ENCODE measurements at places on chromosomes 1 and 21. TPM values are rescaled to one million over a fixed set of nuclear protein-coding genes. Genes with fewer than 3 reads are reported as not detected.

WDTC1 gene
- 59.0 TPM for total RNA-seq

FLG2 gene
- total RNA-seq, result not detected

MX1 gene
- 67.6 TPM for total RNA-seq

OR2L8 gene
- 0.66 TPM for total RNA-seq

OR2L5 gene
- not detected for total RNA-seq

- no peak for DNase-seq
- H3K4me3 ChIP-seq, result no peak overlapping the region
- no peaks in the 10 kb centered on the region for H3K4me1 ChIP-seq
- no peak overlapping the region for H3K27ac ChIP-seq
Observed at GRCh38 chr1:195345149-195345548, 1263.1 kb downstream of the KCNT2 start.

- H3K4me1 ChIP-seq, result no peaks in the 10 kb centered on the region
- no peaks in the 10 kb centered on the region for H3K36me3 ChIP-seq
- no peak overlapping the region for H3K27ac ChIP-seq
Observed at GRCh38 chr1:15985611-15986297, 9.9 kb upstream of the ZBTB17 start.

DNA sequence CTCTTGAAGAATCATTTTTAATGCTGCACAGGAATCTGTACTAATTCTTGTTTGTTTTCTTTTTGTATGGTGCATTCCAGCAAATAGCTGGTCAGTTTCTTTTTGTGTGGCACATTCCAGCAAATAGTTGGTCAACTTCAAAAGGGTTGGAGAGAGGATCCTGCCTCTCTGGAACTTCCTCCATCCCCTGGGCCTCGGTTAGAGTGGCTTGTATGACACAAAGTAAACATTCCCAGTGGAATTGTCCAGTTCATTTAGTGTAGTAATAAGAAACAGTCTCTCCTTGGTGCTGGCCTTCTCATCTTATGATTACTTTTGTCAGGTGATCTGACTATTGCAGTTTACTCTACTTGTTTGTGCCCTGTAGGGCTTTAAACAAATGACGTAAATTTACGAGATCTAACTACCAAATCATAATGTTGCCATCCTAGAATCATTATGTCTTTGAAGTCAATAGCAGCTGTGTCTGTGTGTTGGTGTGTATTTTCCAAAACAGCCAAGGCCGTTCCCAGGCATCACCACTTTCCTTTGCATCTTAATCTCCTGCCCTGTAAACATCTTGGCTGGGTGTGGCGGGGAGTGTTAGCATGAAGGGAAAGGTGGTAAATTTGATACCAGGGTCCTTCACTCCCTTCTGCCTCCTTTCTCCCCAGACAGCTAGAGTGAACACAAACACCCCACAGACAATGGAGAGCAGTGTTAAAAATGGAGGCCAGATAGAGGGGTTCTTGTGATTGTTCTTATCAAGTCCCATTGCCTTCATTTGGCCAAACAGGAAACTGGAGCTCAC, 77.9 kb downstream of the CDC7 start:
- H3K36me3 ChIP-seq, result no peaks in the 10 kb centered on the region
- no peak for DNase-seq
- no peaks in the 10 kb centered on the region for H3K4me1 ChIP-seq
- H3K27me3 ChIP-seq, result no peaks in the 10 kb centered on the region

DNA sequence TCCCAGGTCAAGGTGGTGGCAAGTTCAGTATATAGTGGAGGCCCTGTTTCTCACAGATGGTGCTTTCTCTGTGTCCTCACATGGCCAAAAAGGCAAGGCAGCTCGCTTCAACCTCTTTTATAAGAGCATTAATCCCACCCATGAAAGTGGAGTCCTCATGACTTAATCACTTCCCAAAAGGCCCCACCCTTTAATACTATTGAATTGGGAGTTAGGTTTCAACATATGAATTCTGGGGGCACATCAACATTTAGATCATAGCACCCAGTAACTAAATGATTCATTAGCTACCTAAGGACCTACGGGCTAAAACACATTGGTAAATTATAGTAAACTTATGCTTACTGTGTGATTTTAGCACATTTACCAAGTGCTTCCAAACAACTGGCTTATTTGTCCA, 317.9 kb downstream of the LTN1 start:
- H3K4me1 ChIP-seq, result no peaks in the 10 kb centered on the region
- H3K27ac ChIP-seq, result no peak overlapping the region
- no peaks in the 10 kb centered on the region for H3K27me3 ChIP-seq
- DNase-seq, result no peak
- no peaks in the 10 kb centered on the region for H3K36me3 ChIP-seq

GRCh38 chr1:70093250-70093975, 112.0 kb downstream of the LRRC40 start:
- H3K27ac ChIP-seq, result no peak overlapping the region
- H3K36me3 ChIP-seq, result no peaks in the 10 kb centered on the region
- no peaks in the 10 kb centered on the region for H3K27me3 ChIP-seq
- H3K4me3 ChIP-seq, result no peak overlapping the region
- no peak for DNase-seq

GRCh38 chr1:232038706-232039677, 412.4 kb downstream of the DISC1 start:
- no peaks in the 10 kb centered on the region for H3K27me3 ChIP-seq
- no peaks in the 10 kb centered on the region for H3K4me1 ChIP-seq
- H3K27ac ChIP-seq, result no peak overlapping the region
- no peak for DNase-seq
- H3K36me3 ChIP-seq, result no peaks in the 10 kb centered on the region
- no peak overlapping the region for H3K4me3 ChIP-seq

- H3K27ac ChIP-seq, result no peak overlapping the region
- no peaks in the 10 kb centered on the region for H3K36me3 ChIP-seq
- no peaks in the 10 kb centered on the region for H3K4me1 ChIP-seq
- no peak overlapping the region for H3K4me3 ChIP-seq
Observed at GRCh38 chr1:10852486-10852885, 56.0 kb upstream of the CASZ1 start.

- H3K27me3 ChIP-seq, result no peaks in the 10 kb centered on the region
- H3K4me1 ChIP-seq, result peaks cover 9% of the 10 kb centered on the region
- no peaks in the 10 kb centered on the region for H3K36me3 ChIP-seq
- DNase-seq, result peak; percentile 58
Observed at GRCh38 chr1:43274125-43274803, 4.5 kb downstream of the TMEM125 start.

DNA sequence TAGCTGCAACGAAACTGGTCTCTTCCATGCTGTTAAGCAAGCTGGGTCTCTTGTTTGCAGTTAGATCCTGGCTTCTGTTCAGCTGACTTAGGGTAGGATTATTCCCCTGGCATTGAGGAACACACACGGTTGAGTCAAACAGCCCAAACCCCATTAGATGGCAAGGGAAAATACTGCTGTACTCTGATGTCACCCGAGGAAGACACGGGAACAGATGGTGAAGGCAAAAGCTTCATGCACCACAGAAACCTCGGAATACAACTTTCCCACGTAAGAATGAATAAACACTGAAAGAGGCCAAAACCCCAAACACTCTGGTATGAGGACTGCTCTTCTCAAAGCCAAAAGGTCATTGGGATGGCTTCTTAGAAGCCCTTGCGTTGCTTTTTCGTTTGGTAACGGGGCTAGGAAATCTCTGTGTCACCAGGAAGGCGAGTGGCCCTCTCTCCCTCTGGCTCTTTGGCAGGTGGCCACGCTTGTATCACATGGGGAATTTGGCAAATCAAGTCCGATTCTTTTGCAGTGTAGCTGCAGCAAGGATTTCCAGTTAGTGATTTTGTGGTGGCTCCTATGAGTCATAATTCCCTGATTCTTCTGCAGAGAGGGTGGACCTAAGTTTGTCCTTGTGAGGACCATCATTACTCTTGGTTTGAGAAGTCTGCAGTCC, 16.7 kb upstream of the LYST start:
- no peaks in the 10 kb centered on the region for H3K36me3 ChIP-seq
- H3K4me3 ChIP-seq, result no peak overlapping the region
- H3K4me1 ChIP-seq, result no peaks in the 10 kb centered on the region

GRCh38 chr1:207935166-207935583, 24.2 kb upstream of the CD34 start:
- no peak overlapping the region for H3K4me3 ChIP-seq
- H3K27ac ChIP-seq, result no peak overlapping the region
- no peaks in the 10 kb centered on the region for H3K4me1 ChIP-seq
- no peaks in the 10 kb centered on the region for H3K27me3 ChIP-seq
